CMK (cell line): ENCODE measurements at places on chromosomes 16 and 17.

- no peak for DNase-seq
Observed at GRCh38 chr17:14514973-14515372, 214.1 kb downstream of the HS3ST3B1 start.

GRCh38 chr17:77487211-77487629 is 346.5 kb downstream of the SEC14L1 start:
- no peak for DNase-seq

- DNase-seq: no peak
Observed at GRCh38 chr17:45222289-45222995, 757 bp downstream of the FMNL1 start.

- DNase-seq: no peak
Observed at GRCh38 chr17:63314761-63315160, 131.3 kb downstream of the CYB561 start.

DNA sequence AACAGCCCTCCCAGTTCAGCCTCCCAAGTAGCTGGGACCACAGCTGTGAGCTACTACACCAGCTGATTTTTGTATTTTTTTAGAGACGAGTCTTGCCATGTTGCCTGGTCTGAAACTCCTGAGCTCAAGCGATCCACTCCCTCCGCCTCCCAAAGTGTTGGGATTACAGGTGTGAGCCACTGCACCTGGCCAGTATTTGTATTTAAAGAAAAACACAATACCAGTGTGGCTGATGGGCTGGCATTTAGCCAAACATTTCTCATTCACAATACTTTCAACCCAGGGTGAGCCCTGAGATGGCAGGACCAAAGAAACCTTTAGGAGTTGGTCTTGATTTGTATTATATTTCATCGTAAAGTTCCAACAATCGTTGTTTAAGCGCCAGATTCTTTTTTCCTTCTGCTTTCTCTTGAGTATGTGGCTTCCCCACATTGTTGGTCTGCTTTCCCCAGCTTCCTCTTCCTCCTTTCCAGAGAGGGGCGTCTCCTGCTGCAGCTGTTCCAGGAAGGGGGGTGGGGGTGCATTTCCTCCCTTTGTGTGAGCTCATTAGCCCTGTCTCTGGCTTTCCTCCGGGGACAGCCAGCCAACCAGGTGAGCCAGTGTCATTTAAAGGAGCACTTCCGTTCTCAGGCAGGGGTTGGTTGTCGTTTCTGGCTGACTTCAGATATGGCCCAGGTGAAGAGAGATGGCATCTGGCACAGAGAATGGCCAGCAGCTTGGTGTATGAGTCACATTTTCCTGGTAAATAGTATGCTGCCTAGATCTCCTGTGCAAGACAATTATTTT is 79.9 kb downstream of the GPRC5B start:
- DNase-seq: peak; percentile 9

DNA sequence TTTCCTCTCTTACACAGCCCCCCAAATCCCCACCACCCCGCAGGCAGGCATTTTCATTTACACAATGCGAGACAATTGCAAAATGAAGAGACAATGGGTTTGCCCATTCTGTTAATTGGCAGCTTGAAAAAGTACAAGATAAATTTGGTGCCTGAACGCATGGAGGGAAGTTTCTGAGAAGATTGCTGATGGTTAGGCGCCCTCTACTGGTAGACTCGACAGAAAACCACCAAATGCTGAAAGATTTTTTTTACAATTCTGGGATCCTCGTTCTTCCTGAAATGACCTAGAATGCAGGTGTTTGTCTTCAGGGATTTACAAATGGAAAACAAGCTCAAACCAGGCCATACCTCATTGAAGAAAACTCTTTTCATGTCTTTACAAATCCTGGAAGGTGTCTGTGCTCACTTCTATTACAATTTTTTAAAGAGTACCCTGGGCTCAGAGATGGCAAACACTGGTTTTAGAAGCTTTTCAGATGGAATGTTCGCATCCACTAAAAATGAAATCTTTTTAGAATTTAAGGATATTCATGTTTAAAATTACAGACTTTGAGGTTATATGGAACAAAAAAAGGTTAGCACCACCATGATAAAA is 338.5 kb downstream of the PMP22 start:
- no peak for DNase-seq

- no peak for DNase-seq
Observed at GRCh38 chr17:44203731-44204440, 4.2 kb upstream of the ATXN7L3 start.

DNA sequence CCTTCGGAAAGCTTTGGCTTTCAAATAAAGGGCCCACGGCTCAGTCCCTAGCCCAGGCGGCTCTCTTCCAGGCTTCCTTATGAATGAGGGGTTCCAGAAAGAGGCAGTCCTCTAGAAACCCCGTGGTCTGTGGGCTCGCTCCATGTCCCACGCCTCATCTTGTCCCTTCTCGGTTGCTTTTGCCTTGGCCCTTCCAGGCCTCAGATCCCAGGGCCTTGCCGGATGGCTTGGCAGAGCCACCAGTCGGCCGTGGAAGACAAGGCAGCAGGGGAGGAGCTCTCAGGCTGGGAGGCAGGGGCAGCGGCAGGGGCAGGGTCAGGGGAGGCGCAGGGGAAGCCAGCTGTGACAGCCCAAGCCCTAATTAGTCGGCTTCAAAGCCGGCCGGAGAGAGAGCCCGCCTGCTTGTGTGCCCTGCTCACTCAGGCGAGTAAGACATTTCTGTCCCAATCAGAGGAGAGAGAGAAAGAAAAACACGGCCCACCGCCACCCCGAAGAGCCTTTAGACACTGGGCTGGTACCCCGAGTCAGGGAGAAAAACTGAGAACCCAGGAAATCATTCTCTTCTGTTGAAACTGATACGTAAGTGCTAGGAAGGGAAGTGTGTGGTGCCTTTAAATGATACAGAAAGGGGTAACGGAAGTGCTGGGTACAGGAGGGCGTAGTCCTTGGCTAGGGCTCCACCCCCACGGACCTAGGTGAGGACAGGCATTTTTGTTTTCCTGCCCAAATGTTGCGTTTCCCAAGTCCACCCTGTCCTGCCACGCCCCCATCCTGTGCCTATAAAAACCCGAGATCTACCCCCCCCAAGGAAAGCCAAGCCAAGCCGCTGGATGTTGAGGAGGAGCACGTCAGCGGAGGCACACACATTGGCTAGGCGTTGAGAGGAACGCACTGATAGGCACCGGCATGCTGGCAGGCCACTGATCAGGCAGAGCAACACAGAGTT is 27.8 kb upstream of the MEIOC start:
- DNase-seq: no peak

DNA sequence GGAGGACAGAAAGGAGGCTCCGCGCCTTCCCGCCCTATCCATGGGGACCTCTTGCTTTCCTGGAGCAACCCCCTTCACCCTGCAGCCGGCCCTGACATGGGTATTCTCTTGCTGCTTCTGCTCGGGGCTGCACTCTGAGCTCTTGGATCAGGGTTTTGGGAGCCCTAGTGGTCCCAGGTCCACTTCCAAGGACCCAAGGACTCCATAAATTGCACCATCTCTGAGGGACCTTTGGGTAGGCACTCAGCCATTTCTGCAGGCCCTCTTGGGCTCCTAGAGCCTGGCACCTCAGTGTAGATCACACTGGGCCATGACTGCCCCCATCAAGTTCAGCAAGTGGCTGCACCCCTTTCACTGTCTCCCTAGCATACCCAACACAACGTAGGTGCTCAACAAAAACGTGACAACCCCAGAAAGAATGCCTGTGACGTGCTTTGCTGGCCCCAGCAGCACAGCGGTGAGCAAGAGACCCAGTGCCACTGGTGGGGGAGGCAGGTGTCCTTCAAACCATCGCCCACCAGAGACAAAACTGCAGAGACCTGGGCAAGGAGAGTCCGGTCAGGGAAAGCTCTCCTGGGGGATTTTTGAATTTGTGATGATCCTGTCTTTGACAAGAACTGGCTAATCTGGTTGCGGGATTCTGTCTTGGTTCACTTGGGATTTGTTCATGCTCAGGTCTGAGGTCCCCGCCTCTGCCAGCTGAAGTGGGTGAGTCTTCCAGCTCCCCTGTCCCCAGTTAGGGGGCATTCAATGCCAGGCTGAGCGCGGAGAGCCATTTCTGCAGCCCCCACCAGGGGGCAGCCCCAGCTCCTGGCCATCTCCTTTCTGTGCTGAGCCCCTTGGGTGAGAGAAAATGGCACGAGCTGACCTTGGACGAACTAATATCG is 2.5 kb upstream of the RAB11FIP4 start:
- DNase-seq: no peak

GRCh38 chr16:24774510-24774909 is 45.1 kb downstream of the TNRC6A start:
- DNase-seq: no peak

GRCh38 chr16:12551530-12551929 is 252.2 kb downstream of the CPPED1 start:
- DNase-seq: no peak

GRCh38 chr17:61597607-61598006 is 6.6 kb upstream of the NACA2 start:
- DNase-seq: no peak

- no peak for DNase-seq
Observed at GRCh38 chr17:42289611-42290181, 1.4 kb downstream of the STAT5A start.

DNA sequence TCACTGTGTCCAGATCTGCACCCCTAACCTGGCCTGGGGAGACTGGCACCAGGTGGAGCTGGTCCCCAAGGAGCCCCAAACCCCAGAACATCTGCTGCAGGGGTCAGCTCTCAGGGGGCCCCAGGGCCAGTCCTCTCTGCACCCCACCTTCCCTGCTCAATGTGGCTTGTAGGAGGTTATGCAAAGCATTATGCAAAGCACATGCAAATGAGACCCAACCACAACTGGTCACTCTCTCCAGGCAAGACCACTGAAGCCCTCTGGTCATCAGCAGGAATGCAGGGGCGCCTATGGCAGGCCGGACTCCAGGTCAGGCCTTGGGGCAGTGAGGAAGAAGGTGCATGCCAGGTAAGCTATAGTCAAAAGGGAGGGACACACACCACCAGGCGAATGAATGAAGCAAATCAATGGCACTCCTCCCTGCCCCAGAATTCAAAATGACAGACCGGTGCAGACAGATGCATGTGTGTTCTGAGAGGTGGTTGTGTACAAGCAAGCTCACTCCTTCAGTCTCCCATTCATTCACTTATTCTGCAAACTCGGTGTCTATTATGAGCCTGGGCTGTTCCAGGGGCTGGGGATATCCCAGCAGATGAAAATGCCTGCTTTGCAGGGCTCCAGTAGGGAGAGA is 48.0 kb downstream of the TMEM235 start:
- DNase-seq: no peak

DNA sequence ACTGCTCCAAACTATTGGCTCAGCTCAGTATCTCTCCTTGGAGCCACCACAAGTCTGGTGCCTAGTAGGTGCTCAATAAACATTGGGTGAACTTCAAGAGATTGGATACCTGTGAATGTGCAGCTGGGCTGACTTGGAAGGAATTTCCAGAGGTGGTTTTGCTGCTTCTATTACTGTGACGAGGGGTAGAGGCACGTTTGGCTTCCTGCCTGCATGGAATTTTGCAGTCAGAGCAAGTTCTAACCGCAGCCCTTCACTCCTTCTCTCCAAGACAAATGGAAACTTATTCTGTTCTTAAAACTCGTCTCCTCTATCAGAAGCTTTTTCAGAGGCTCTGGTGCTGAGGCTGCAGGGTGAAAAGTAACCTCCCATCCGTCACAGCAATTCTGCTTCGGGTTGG is 342.5 kb downstream of the CPPED1 start:
- DNase-seq: no peak

GRCh38 chr17:39660397-39661385 is 4.5 kb upstream of the TCAP start:
- no peak for DNase-seq

DNA sequence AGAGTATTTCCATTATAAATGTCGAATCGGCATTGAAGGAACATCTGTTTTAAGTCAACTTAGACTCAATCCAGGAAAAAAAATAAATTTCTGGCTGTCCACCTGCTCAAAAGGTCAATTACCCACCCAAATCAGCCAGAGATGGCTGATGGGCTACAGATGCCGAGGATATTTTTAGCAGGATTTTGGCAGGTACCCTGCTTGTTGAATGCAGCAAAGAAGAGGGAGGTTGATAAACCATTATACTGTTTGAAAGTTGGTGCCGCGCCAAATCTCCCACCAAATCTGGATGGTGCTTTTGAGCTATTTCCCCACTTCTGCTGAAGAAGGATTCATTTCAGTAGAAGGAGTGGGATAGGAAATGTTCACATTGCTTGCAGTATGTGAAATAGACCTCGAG is 537.7 kb downstream of the MAF start:
- no peak for DNase-seq

DNA sequence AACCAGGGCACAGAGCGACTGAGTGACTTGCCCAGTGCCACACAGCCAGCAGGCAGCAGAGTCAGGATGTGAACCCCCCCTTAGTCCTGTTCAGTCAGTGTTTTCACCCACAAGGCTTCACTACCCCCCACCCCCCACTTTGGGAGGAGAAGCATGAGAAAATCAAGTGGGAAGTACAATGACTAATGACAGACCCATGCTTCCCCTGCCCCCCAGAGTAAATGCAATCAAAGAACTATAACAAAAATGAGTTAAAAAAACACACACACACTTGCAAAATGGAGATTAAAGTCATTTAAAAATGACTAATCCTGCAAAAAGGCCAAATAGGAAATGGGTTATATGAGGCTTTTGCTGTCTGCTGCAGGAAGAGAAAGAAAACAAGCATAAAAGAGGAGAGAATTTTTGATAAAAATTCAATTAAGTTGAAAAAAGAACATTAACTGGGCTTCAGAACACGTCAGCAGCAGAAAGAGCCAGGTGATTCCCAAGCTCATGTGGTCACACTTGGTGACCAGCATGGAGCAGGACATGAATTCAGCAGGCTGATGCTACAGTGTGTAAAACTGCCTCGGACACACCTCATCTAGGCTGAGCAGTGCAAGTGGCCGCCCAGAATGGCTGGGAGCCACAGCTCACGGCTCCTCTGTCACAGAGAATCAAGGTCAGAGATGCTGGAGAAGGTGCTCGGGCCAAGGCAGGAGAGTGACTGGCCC is 212.3 kb downstream of the ZNF423 start:
- DNase-seq: no peak

- peak; percentile 61 for DNase-seq
Observed at GRCh38 chr17:76000016-76000754, 470 bp upstream of the CDK3 start.

GRCh38 chr16:87067003-87067556 is 250.1 kb downstream of the C16orf95 start:
- no peak for DNase-seq

- no peak for DNase-seq
Observed at GRCh38 chr17:29124135-29124924, 55.9 kb downstream of the MYO18A start.

- no peak for DNase-seq
Observed at GRCh38 chr17:83083368-83084201, 4.2 kb downstream of the METRNL start.

DNA sequence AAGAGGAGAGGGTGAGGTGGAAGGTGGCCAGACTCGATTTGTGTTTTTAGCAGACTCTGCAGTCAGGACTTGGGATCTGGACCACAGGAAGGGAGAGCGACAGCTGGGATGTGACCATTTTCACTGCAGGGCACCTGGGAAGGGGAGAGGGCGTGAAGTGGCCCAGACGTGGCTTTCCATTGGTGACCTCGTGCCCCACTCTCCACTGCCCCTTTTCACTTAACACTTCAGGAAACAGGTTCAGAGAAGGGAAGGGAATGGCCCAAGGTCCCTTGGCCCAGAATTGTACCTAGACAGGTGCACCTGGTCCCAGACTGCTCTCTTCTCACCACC is 22.9 kb upstream of the MPRIP start:
- no peak for DNase-seq
